Activated naive CD4-positive, alpha-beta T cell treated with anti-CD3 and anti-CD28 coated beads, Interleukin-2, amount 10 ng/mL, durations not matched to agents 7 days and 5 days (primary cell): ENCODE measurements at places on chromosomes 7 and 10.

DNA sequence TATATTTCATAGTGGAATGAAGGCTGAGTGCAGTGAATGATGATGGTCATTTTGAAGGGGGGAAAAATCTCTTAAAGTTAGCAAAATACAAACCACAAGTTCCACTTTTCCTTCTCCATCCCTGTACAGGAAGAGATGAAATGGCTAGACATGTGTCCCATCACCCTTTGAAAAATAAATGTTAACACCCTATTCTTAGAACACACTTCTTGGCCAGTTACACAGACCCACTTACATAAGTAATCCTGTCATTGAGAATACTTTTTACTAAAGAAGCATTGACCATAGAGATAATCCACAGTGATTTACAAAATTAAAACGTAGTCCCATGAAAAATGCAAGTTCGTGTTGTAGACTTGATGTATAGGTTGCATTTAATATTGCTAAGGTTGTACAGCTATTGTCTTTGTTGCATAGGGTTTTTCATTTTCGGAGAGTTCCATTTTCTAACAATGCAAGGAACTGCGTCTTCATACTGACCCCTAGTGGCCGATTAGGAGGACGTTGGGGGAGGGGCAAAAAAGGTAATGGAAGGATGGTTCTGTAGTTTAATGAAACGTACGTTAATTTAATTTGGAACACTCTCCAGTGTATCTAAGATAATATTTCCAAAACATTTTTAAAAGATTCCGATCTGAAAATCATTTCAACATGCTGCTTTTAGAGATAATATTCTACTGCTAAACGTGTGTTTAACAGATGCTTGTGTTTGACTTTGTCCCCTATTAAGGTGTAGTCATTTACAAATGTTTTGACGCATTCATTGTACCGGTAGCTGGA, 60.9 kb downstream of the ARMC3 start:
- DNase-seq, result peak; percentile 75

DNA sequence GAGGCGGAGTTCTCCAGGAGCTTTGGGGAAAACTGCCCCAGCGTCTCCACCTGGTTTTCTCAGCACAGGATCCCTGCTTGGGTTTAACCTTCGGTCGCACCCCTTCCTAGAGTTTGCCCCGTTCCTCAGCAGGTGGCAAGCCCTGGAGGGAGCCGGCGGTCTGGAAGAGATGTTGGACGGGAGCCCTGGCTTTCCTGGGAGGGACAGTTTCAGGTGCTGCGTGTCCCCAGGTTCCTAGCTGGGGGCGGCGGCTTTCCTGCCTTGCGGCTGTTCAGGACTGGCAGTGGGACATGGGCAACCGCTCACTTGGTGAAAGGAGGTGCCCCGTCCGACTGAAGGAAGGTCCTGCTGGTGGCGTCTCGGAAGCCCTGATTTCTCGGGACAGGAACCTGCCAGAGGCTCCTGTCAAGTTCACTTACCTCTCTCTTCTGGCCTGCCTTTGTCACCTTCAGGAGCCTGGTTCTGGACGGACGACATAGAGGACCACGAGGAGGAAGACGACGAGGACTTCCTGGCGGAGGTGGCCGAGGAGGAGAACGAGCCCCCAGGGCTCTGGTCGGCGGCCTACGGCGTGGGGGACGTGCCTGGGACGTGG, 14.8 kb downstream of the ZNF316 start:
- no peak for DNase-seq

GRCh38 chr10:77643795-77644468, 6.3 kb upstream of the KCNMA1 start:
- DNase-seq, result peak; percentile 34

DNA sequence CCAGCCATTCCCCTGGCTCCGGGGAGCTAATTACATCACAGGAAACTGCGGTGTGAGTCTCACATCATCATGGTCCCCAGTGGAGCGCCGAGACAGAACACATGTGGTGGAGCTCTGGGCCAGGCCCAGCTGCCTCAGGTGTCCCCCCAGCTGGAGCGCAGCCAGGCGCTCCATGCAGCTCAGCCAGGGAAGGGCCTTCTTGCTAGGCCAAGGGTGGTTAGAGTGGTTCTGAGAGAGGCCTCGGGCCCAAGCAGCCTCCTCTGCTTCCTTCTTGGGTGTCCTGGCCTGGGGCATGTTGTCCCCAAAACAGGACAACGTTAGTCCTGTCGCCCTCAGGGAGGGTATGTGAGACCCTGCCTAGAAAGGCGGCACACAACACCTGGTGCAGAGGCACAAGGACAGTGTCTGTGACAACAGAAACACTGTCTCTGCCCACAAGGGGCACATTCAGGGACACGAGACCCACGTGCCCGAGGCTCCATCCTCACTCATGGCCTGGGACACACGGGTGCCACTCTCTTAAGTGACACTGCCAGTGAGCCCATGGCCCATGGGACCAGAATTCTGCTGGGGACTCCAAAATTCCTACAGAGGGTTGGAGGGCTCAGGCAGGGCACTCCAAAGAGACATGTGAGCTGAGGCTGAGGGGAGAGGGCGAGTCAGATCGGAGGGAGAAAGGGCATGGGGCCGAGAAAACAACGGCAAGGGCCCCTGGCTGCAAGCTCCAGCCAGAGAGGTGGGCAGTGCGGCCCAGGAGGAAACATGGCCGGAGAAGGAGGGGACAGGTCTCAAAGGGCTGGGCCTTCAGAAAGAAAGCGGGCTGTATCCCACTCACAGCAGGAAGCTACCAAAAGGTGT, 37.0 kb upstream of the RET start:
- DNase-seq, result no peak

DNA sequence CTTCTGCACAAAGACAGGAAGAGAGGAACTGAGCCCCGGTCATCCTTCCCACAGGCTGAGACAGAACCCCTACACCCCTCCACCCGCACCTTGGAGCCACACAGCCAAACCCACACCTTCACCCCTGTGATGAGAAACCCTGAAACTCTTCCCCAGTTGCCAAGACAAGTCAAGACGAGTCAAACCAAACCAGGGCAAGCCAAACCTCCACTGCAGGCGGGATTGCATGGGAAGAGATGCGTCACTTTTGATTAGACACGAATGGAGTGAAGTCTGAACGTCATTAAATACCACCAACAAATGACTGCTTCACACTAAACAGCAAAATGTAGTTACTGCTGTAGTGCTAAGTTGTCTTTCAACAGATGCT, 73.8 kb downstream of the PRPF18 start:
- no peak for DNase-seq

DNA sequence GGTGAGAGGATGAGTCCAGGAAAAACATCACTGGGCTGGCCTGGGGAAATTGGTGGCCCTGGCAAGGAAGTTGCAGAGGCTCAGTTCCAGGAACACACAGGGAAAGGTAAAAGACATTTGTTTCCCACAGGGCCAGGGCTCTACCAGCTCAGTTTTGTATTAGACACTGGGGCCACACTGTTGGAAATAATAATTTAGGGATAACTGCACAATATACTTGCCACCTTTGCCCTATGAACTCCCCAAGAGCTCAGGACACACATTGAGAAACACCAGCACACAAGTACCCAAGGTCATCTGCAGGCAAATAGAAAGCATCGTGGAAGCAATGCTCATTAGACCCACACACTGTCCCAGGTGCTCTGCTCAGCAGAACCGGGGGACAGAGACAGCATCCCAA, 617.6 kb downstream of the PTPRN2 start:
- DNase-seq, result no peak

- DNase-seq, result peak; percentile 86
These were observed 18.4 kb downstream of the GIMAP5 start for GRCh38 chr7:150755473-150756099.

GRCh38 chr10:86376403-86376802, 9.8 kb upstream of the GRID1 start:
- no peak for DNase-seq

DNA sequence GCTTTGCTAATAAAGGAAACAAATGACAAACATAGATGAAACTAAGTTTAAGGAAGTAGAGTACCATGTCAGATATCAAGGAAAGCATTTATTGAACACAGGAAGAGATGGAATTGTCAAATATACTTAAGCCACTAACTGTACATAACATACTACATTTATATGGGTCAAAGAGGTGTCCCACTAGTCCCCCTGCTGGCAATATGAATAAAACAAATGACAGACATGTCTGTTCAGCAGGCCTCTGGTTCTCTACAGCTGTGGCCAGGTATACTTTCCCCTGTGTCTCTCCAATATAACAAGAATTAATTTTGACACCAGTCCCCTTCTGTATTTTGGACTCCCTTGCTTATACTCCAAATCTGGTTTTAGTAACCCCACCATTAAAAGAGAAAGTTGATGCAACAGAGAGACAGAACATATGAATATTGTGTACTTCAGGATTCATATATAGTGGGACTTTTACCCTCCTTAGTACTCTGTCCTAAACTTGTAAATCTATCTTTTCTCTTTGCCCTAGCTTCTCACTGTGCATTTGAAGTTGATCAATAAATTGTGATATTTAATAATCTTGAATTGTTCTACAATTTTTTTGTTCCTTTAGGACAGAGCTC, 42.9 kb downstream of the CD36 start:
- DNase-seq, result no peak

- DNase-seq, result no peak
These were observed 168.2 kb downstream of the SEPTIN7 start for GRCh38 chr7:35969066-35969465.

- DNase-seq, result no peak
These were observed 323.7 kb upstream of the ANKRD30A start for GRCh38 chr10:36801660-36802059.

GRCh38 chr10:33100781-33101391, 142.9 kb upstream of the ITGB1 start:
- no peak for DNase-seq

DNA sequence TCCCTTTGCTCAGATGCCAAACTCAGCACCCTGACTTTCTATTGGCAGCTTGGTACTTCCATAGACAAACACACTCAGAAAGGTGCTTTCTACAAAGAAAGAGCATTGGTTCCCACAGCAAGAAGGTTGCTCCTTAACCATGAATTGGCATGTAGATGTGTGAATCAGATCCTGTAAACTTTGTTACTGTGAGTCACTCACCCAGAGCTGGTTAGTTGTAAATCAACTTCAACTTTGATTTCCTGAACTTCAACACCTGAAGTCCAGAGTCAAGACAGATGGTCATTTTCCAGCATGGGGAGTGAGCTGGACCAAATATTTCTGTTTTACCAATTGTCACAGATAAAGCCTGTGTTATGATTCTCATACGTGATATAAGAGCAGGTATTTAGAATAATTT, 797.2 kb downstream of the TNS3 start:
- DNase-seq, result no peak

DNA sequence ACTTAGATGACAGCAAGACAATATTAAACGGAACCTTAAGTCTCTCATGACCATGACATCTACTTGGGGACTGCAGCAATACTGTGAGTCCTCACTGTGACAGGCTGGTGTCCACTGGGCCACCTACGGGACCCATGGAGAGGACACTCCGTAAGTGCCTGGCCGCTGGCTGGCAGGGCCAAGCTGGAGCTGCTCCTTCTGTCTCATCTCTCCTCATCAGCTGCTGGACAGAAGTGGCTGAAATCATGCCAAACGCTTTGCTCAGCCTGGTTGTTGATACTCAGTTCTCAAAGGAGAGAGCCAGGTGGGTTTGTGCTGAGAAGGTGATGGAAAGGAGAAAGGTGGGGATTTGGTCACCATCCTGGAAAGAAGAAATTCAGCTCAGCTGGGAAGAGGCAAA, 33.3 kb downstream of the AFAP1L2 start:
- DNase-seq, result no peak

GRCh38 chr10:85513436-85513835, 853.2 kb downstream of the GRID1 start:
- DNase-seq, result no peak

DNA sequence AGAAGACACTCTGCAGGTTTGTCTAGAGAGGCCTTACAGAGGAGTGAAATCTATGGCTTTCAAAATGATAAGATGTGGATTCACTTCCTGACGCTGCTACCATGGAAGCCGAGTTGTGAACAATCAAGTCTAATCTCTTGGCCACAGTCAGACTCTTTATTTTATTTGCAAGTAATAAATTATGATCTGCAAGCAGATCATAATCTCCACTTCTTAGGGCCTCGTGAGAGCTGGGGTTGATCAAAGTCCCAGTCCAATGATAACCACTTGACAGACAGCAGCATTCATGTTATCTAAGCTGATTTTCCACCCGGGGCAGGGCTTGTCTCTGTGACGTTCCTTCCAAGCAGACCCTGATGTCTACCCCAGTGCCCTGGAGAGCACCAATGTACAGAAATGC, 776.4 kb upstream of the AUTS2 start:
- no peak for DNase-seq

- DNase-seq, result no peak
These were observed 75.4 kb downstream of the RABGEF1 start for GRCh38 chr7:66815951-66816350.

- DNase-seq, result no peak
These were observed 289.2 kb downstream of the WDR37 start for GRCh38 chr10:1345368-1345767.

- no peak for DNase-seq
These were observed 63.6 kb upstream of the DKK1 start for GRCh38 chr10:52250510-52250909.

GRCh38 chr10:62735464-62736167, 68.9 kb upstream of the ADO start:
- no peak for DNase-seq

GRCh38 chr10:11256896-11257295, 239.2 kb downstream of the CELF2 start:
- no peak for DNase-seq

DNA sequence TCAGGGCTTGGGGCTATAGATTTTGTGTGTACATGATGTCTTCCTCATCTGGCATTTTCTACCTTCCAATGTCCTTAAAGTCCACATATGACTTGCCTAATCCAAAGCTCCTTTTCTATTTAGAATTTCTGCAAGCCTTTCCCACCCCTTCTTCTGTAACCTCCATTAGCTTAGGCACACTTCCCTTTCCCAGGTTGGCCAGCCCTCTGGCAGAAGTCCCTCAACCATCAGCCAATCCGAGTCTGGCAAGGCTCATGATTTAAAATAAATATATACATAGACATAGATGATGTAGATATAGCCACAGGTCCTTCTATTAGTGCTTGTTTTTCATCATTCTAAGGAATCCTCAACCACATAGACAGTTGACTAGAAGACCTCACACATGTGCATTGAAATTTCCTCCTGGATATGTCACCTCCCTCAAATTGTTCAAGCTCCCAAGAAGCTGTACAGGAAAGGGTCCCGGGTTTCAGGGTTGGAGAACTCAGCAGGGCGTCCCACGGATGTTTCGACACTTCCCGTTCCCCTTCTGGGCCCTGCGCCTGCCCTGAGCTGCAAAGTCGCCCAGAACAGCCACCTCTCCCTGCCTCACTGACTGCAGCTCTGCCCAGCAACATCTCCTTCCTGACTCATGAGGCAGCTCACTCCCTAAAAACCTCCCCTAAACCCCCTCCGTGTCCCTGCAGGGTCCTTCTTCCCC, 20.4 kb upstream of the PIK3AP1 start:
- DNase-seq, result no peak

DNA sequence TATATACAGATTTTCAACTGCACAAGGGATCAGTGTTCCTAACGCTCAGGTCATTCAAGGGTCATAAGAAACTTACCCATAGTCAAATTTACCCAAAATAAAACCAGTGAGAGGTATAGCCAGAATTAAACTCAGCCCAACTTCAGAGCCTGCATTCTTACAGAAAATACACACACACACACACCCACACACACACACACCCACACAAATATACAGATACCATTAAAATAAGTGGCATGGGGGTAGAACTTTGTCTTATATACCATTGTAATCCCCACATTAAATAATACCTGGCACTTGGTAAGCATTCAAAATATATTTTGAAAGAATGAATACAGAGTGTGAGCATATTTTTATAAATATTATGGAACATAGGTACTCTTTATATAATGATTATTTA, 93.8 kb downstream of the CHCHD3 start:
- no peak for DNase-seq
